Ovary (tissue), 10 donors: ENCODE measurements at places on chromosomes 2 and 18. TPM values are rescaled to one million over a fixed set of nuclear protein-coding genes. Genes with fewer than 3 reads are reported as not detected.

DNA sequence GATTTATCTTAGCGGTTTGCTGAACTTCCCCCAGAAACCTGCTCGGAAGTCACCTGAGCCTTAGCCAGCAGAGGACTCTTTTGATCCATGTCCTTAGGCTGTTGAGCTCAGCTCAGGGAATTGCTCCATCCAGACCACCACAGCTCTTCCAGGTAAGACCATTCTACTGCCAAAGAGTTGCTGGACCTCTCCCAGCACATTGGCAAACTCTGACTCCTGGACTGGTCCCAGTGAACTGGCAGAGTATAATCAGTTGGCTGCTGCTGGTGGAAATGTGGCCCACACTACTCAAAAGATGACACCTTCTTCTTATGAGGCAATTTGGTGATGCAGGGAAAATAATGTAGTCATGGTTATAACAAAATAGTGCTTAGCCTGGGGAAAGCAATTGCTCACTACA is 308.8 kb upstream of the FIGN start:
- DNase-seq: no peak

STPG4 gene
- total RNA-seq: not detected

- no peak for DNase-seq
Measured at GRCh38 chr2:51000849-51001617, 30.9 kb downstream of the NRXN1 start.

GKN1 gene
- total RNA-seq: not detected

GRCh38 chr2:134348760-134349159 is 94.9 kb downstream of the MGAT5 start:
- no peak for DNase-seq

CCDC150 gene
- 0.97 TPM for total RNA-seq

DNA sequence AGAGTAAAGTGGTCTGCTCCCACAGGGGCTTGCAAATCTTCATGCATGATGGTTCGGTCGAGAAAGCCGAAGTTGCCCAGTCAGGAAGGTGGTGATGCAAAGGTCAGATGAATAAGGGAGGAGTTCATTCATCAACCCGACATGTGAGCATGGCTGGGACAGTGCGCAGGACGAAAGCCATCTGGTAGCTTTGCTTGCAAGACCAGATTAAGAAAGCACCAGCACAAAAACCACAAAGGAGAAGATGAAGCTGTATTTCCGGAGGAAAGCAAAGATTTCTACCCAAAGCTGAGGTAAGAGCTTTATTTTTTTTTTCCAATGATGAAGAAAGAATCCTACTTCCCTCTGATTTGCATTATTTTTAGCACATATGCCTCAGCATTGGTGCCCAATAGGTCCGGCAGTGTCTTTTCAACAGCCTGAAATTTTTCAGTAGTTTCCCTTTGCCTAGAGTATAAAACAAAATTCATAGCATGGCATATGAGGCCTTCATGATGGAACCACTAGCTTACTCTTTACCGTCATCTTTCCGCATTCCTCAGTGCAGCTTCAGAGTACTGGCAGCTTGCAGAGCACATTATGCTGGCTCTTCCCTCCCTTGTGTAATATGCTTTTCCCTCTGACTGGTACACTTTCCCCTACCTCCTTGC is 112.0 kb upstream of the THOC1 start:
- no peak for DNase-seq

DNA sequence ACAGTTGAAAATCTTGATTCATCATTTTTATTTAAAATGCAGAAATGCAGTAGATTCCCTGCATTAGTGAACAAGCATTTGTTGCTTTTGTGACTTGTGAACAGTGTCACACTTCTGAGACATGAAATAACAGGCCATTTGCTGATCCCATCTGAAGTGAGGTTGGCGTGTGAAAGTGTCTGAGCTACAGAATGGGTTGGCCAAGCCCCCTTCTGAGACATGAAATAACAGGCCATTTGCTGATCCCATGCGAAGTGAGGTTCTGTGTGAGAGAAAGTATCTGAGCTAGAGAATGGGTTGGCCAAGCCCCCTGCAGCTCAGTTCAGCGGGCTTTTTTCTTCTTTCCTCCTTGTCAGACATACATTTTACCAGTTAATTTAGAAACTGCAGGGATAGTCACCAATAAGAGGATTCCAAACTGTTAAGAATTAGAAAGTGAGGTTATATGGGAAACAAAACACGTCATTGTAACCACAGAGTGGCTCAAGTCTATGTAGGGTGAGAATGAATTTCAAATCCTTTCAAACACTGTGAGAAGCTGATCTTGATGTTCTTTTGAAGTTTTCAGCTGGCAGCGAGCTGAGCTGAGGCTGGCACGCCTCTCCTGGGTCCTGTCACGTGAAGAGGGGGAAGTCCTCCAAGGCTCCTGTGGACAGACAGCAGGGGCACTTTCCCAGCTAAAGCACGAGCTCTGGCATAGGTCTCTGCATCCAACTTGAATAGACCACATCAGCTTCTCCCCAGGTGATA is 339.2 kb upstream of the SALL3 start:
- DNase-seq: no peak

DNA sequence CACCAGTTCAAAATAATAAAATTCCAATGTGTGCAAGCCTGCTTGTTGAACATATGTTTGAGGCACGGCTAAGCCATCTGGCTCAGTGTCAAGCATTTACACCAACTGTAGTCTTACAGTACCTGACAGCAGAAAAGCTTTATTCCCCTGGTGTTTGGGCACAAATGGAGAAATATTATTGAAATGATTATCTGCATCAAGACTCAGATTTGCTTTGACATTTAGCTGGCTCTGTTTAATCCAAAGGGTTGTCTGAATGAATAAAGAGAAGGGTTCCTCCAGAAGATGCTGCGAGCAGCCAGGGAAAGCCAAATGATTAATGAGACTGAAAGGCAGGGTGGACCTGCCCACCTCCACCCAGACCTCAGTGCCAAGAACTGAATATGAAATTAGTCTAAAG is 393.2 kb upstream of the GALNT5 start:
- no peak for DNase-seq

DNA sequence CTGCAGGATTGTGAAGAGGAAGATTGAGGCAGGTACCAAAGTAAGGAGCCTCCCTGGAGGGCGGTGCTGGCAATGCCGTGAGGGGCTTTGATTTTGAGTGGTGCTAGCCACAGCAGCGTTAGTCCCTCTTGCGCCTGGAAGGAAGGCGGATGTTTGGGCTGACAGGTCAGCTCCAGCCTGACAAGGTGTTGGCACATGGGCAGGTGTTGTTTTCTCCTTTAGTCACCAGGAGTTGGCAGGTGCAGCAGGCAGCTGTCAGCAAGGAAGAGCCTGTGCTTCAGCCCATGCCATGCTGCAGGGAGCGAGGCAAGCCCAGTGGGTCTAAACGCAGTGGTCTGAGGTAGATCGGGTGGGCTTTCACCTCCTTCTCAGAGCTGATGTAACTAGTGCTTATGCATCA is 8.5 kb downstream of the SEC11C start:
- DNase-seq: no peak

USP37 gene
- 13.3 TPM for total RNA-seq

GRCh38 chr18:4106407-4107033 is 348.6 kb downstream of the DLGAP1 start:
- DNase-seq: peak; percentile 74

- DNase-seq: no peak
Measured at GRCh38 chr2:69054431-69054830, 41.5 kb downstream of the ANTXR1 start.

GRCh38 chr2:23636426-23636825 is 251.4 kb downstream of the KLHL29 start:
- DNase-seq: no peak

CFC1 gene
- total RNA-seq: not detected

GRCh38 chr2:163878718-163879117 is 142.9 kb upstream of the FIGN start:
- no peak for DNase-seq

MARS2 gene
- total RNA-seq: 7.7 TPM

- no peak for DNase-seq
Measured at GRCh38 chr2:30455114-30455738, 8.2 kb downstream of the LCLAT1 start.

GRCh38 chr2:176891105-176891504 is 321.5 kb upstream of the HNRNPA3 start:
- DNase-seq: no peak

DNA sequence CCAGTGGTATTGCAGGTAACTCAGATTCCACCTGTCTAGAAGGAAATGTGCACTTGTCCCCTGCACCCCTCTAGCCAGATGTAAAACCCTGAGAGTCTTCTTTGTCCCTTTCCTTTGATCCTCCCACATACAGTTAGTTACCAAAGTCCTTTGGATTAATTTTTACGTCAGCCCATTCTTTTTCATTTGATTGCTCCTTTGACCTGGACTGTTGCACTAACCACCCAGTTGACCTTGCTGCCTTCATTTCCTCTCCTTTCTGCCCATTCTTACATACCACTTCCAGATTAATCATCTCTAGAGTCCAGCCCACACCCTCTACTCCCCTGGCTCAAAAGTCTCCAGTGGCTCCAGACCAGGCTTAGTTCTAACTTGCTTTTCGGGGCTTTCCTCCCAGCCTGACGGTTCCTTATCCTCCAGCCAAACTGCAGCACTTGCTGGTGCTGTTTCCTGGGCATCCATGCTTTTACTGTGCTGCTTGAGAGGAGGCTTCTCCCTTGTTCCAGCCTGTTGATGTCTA is 99.3 kb downstream of the SPTBN1 start:
- no peak for DNase-seq

MGAT4A gene
- total RNA-seq: 14.5 TPM

WIPF1 gene
- total RNA-seq: 42.6 TPM

DNA sequence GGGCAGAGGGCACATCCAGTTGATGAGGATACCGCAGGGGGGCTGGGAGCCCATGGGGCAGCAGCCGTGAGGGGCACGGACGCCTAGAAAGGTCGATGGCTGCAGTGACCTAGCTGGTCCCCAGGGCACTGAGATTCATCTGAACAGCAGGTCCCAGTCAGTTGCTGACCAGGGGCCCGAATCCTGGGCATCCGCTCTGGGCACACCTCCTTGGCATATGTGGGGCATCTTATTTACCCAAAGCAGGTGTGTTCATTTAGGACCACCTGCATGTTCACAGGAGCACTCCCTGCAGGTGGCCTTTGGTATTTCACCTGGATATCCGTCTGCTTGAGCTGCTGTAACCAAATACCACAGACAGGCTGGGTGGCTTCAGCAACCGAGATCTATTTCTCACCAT is 72.0 kb upstream of the ODC1 start:
- no peak for DNase-seq

DNA sequence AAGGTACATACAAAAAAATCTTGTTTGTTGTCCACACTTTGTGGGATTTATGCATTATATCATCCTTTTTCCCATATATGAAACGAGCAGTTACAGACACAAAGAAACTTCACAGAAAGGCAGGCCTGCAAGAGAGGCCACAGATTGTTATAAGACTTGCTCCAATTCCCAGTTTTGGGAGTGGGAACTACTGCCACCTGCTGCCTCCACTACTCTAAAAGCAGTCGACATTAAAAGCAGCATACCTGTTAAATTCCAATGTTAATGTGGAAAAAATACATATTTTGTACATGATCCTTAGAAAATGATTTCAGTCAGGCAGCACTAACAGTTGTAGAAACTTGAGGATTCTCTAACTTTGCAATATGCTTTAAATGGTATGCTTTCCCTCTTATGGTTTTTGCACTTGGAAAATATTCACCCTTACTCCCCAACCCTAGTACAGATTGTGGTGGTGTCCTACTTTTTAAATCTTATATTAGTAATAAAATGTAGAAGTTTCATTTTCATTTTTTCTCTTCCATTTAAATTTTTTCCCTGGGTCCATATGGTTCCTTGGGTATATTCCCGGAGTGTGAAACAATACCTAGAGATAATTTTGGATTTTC is 37.9 kb downstream of the SLC38A11 start:
- DNase-seq: peak; percentile 69

GRCh38 chr2:188663301-188663700 is 310.9 kb upstream of the COL3A1 start:
- no peak for DNase-seq

- no peak for DNase-seq
Measured at GRCh38 chr2:86488561-86489250, 47.5 kb downstream of the KDM3A start.

GRCh38 chr2:46955764-46956163 is 40.2 kb upstream of the MCFD2 start:
- no peak for DNase-seq

DNA sequence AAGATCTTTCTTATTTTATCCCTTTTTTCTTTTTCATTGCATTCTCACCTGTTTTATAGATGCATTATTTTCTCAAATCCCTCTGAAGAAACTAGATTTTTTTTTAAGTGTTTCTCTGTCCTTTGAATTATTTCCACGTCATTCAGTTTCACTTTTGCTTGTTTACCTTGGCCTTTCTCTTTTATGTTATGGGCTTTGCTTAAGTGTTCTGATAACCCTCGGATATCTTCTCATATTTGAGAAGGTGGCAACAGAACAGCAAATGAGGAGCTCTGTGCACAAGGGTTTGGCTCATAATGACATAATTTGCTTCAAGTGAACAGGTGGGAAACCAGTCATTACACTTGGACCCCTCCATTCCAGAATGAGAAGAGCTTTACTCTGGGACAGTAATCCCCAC is 111.9 kb downstream of the C1D start:
- DNase-seq: no peak

DNA sequence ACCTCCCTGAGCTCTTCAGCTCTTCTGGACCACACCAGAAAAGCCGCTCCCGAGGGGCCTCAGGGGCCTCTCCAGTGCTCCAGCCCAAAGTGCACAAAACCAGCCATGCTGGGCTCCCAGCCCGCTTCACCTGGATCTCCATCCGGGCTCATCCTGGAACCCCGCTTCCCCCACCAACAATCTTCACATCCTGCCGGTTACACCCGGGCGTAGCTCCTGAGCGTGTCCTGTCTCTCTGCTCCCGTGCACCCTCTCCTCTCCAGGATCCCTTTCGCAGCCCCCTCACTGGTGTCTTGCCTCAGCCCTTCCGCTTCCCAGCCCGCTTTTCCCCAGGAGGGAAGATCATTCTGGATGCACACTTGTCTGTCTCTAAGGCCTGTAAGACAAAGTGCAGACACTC is 123.7 kb upstream of the GLI2 start:
- no peak for DNase-seq

- DNase-seq: no peak
Measured at GRCh38 chr2:231189171-231189530, 9.3 kb upstream of the ARMC9 start.

EVX2 gene
- total RNA-seq: not detected

STEAP3 gene
- 12.4 TPM for total RNA-seq

- DNase-seq: no peak
Measured at GRCh38 chr2:212990697-212991096, 160.7 kb downstream of the IKZF2 start.

- DNase-seq: no peak
Measured at GRCh38 chr2:38095079-38095995, 19.4 kb upstream of the CYP1B1 start.
